ENCODE measurements at places on chromosomes 11 and 22. TPM values are rescaled to one million over a fixed set of nuclear protein-coding genes. Genes with fewer than 3 reads are reported as not detected.

Gene TBX1
- 2.4 TPM for total RNA-seq

Gene MEI1
- 1.2 TPM for total RNA-seq

DNA sequence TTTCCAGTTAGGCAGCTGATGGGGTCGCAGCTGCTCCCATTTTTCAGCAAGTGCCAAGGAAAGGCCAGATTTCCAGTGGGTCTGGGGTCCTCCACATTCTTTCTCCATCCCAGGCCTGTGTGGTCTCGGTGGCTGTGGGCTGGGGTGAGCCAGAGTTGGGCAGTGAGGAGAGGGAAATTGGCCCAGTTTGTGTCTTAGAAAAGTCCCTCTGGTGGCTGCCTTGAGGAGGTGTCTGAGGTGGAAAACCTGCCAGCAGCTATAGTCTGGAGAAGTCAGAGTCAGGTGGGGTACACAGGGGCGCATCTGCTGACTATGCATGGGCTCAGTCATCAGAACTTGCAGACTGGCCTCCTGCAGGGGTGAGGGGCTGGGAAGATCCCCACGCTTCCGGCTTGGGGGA, 30.5 kb downstream of the MRGPRD start:
- H3K4me1 ChIP-seq: peaks cover 13% of the 10 kb centered on the region
- no peak overlapping the region for H3K4me3 ChIP-seq
- H3K27ac ChIP-seq: no peak overlapping the region

DNA sequence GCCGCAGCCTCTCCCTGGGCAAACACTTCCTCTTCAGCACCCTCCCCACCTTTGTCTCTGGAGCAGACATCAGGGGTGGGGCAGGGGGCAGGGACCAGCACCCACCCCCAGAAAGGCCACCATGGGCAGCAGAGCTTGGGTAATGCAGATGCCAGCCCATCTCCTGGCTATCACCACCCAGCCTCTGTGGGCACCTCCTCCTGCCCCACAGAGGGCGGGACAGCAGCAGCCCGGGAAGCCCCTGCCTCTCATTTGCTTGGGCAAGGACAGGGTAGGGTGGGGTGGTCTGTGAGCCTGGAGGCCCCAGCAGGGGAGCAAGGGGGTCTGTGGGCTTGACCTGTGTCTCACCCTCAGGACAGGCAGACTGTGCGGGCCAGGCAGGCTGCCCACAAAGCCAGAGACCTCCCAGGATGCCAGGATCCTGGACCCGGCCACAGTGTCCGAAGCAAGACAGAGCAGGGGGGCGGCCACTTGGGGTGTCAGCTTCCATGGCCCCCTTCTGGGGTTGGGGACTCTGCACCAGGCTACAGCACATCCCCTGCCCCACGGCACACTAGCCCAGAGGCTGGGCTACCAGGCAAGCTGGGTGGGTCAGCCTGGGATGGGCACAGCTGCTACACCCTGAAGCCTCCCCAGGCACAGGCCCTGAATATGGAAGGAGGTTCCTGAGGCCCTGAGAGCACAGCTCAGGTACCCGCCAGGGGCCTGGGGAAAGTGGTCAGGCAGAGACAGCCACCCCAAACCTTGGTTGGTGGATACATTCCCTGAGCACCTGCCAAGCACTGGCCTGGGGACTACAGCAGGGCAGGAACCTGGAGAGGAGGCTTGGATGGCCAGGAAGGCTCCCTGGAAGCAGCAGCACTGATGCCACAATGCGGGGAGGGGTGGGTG, 4.5 kb downstream of the RNH1 start:
- H3K27me3 ChIP-seq: no peaks in the 10 kb centered on the region
- no peak overlapping the region for H3K27ac ChIP-seq
- peaks cover 4% of the 10 kb centered on the region for H3K4me1 ChIP-seq
- H3K4me3 ChIP-seq: no peak overlapping the region
- no peak for DNase-seq

GRCh38 chr11:99238401-99238800, 217.7 kb downstream of the CNTN5 start:
- DNase-seq: no peak
- no peak overlapping the region for H3K27ac ChIP-seq
- H3K4me3 ChIP-seq: no peak overlapping the region
- H3K27me3 ChIP-seq: no peaks in the 10 kb centered on the region
- no peaks in the 10 kb centered on the region for H3K36me3 ChIP-seq
- no peaks in the 10 kb centered on the region for H3K4me1 ChIP-seq

- H3K36me3 ChIP-seq: peaks cover 29% of the 10 kb centered on the region
- DNase-seq: no peak
- no peaks in the 10 kb centered on the region for H3K27me3 ChIP-seq
- no peak overlapping the region for H3K4me3 ChIP-seq
- no peaks in the 10 kb centered on the region for H3K4me1 ChIP-seq
Observed at GRCh38 chr11:78533399-78533798, 41.3 kb downstream of the NARS2 start.

Measured in type B pancreatic cell (in vitro differentiated cells).